Epithelial cell of proximal tubule (primary cell): ENCODE measurements at places on chromosomes 2 and 18. TPM values are rescaled to one million over a fixed set of nuclear protein-coding genes. Genes with fewer than 3 reads are reported as not detected.

Gene CFAP65
- total RNA-seq: 1.1 TPM in 1 of 2 replicates, not detected in the other

Gene CD8A
- total RNA-seq: not detected in 2 replicates

Gene TTC21B
- total RNA-seq: 8.3 and 9.1 TPM in 2 replicates

Gene SERPINB3
- 0.12 TPM in 1 of 2 replicates, not detected in the other for total RNA-seq

Gene CDH19
- total RNA-seq: not detected in 2 replicates

Gene SIGLEC15
- 9.4 and 13.5 TPM in 2 replicates for total RNA-seq

Gene SRD5A2
- total RNA-seq: under 0.01 TPM in 1 of 2 replicates, not detected in the other

Gene TNP1
- total RNA-seq: not detected in 2 replicates

Gene ZBTB7C
- total RNA-seq: under 0.01 and 0.17 TPM in 2 replicates

Gene LRRTM1
- 0.81 and 2.0 TPM in 2 replicates for total RNA-seq

DNA sequence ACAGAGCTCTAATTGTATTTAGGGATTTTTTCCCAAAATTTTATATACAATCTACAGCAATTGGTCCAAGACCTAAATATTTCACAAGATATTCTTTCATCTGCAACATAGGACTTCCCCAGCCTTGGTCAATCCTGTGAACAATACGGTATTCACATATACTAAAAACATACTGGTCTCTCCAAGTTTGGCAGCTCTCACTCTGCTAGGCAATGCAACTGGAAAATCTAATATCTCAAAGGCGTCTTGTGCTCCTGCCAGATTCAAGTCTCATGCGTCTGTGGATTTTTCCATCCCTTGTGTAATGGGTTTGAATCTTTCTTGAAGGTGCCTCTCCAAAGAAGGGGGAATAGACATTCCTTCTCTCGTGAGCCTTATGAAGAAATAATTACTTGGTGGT is 27.4 kb upstream of the MBOAT2 start:
- DNase-seq: no peak

GRCh38 chr18:59249199-59249774 is 24.0 kb downstream of the RAX start:
- peak; percentile 26 for DNase-seq

GRCh38 chr2:237782181-237782580 is 16.4 kb upstream of the RBM44 start:
- DNase-seq: no peak

- no peak for DNase-seq
Observed at GRCh38 chr2:7094231-7094741, 177.1 kb downstream of the RNF144A start.

DNA sequence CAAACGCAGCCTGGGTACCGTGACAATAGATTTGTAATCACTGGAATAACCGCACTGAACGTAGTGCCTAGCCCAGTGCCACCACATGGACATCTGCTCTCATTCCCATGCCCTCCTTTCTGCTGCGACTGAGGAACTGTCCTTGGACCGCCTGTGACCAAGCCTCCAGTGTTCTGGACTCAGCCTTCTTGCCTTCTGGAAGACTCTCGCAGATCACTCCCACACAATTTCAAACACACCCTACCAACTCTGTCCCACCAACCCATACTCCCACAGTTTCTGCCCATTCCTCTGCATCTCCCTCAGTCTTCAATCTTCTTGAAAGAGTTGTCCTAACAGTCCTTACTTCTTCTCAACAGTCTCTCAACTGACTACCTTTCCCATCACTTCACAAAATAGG is 2.1 kb downstream of the RNF149 start:
- DNase-seq: no peak

DNA sequence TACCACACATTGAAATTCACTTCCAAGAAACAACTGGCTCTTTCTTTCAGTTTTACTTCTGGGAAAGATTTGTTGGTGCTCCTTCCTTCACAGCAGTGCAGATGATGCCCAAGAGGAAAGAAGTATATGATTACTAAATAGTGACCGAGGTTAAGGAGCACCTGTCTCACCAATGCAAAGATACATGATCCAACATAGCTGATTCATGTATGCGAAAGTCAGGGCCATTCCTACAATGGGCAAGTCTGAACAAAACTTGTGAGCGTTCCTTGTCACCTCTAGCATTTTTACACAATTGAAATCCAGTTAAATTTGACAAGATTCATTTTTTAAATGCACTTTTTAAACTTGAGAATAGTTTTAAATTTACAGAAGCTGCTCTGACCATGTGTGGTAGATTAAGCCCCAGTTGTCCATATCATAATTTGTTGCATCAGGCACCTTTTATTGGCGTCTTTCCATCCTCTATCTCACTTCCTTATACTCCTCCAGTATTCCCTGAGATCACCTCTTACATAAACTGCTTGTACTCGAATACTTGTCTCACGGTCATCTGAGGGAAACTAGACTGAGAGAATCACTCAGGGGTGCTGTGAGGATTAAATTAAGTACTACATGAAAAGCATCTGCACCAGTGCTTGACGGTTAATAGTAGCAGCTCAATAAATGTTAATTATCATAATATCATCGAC is 438.8 kb upstream of the CDH20 start:
- no peak for DNase-seq

DNA sequence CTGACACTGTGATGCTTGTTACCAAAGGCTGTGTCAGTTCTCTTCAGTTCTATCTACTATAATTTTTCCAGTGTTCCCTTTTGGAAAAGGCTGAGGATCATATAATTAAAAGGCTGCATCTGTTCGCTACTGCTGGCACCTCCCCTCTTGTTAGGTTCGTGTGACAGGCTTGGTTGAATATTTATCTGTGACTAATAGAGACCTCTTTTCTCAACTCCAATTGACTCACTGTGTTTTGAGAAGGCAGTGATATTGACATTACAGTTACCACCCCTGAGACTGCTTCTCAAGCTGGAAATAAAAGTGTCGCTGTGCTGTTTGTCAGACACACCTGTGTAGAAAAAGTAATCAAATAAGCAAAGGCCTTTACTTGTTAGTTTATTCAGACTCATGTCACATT is 205.5 kb upstream of the KCNH7 start:
- peak; percentile 40 for DNase-seq

DNA sequence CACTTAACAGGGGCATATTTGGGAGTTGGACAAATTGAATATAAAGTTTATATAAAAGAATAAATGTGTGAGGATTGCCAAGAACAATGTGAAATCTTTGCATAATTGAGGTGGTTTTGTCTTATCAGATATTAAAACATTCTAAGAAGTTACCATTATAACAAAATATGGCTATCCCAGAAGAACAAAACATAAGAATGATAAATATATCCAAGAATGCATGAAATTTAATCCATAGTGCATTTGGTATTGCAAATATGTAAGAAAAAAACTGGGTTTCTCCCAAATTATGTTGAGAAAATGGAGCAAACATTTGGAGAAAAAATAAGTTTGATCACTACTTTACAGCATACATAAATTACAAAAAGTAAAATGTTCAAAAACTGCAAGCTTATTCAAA is 562.4 kb downstream of the RNF144A start:
- DNase-seq: no peak

GRCh38 chr2:25617948-25618646 is 55.3 kb downstream of the DTNB start:
- no peak for DNase-seq

DNA sequence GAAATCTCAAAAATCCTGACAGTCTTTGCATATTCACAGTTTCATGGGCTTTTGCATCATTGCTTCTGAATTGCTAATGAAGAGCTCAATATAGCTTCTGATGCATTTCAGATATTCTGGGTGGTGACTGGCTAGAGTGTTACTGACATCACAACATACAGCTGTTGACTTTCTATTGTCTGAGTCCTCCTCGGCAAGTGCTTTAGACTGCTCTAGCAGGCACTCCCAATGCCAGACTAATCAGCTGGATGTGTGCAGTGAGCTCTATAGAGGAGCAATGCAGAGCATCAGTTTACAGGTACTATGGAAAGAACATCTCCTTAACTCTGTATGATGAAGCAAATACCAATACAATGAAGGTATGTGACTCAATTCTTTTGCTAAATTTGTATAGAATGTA is 54.9 kb downstream of the R3HDM1 start:
- DNase-seq: no peak

DNA sequence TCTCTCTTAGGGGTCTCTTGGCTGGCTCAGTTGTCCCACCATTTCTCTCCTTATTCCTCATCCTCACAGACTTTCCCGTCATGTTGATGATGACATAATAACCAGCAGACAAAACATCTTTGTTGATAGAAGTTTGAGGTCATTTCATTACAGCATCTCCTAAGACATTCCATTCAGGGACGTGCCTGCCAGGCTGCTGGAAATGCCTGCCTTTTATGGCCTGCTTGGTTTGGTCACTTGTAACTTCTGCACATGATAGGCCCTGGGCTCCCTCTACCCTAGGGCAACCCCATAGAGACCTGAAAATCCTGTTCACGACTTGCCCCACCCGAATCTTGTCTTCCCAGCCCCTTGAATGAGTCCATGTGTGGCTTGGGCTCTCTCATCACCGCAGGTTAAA is 81.7 kb downstream of the SDC1 start:
- DNase-seq: no peak

GRCh38 chr18:65906621-65907034 is 155.8 kb downstream of the CDH7 start:
- DNase-seq: no peak

- no peak for DNase-seq
Observed at GRCh38 chr2:172083628-172084394, 1.5 kb upstream of the DLX1 start.

GRCh38 chr2:157782057-157782845 is 93.9 kb downstream of the ACVR1 start:
- DNase-seq: no peak

- no peak for DNase-seq
Observed at GRCh38 chr2:181367411-181367810, 89.8 kb upstream of the ITGA4 start.
